Amniotic stem cell (primary cell): ENCODE measurements at places on chromosomes 2 and 18.
A peak's percentile ranks its signal among the peaks of the same experiment; 100 is the strongest.

- no peak for DNase-seq
Measured at GRCh38 chr2:46814160-46814961, 101.2 kb downstream of the MCFD2 start.

- DNase-seq, result no peak
Measured at GRCh38 chr2:101116348-101116747, 34.8 kb downstream of the TBC1D8 start.

GRCh38 chr2:33146102-33146501 lies 199.3 kb downstream of the LTBP1 start:
- DNase-seq, result no peak

- DNase-seq, result no peak
Measured at GRCh38 chr2:59295524-59296162, 1054.5 kb upstream of the FANCL start.

DNA sequence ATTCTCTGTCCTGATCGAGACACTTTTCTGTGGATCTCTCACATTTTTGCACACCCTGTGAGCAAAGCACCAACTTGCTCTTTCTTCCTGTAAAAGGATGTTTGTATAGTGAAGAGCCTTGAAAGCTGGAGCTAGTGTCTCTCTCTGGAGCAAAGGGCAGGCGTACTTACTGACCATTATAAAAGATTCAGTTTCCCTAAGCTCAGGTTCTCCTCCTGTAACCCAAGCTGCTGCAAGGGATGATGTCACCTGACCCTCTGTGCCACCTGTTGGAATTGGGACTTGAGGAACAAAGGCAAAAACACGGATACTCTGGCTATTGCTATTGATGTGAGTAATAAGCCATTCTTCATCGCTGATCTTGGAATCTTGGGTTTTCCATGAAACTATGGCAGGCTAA lies 52.6 kb upstream of the NEMP2 start:
- no peak for DNase-seq

- no peak for DNase-seq
Measured at GRCh38 chr2:127313406-127313805, 19.5 kb upstream of the ERCC3 start.

- no peak for DNase-seq
Measured at GRCh38 chr2:231966886-231967285, 5.4 kb downstream of the DIS3L2 start.

DNA sequence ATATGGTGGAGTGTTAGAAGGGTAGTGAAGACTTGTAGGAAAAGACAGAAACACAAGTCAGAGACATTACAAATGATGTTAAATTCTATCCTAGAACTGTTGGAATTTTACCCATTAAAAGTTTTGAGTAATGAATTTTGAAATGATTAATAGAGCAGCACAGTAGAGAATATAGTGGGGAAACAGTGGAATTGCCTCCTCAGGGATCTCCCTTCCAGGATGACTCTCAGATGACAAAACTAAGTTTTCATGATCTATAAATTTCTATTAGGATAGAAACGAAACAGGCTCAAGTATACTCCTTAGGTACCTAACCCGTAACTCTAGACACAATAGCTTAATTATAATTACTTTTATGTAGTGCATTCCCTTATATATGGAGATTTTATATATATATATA lies 86.7 kb downstream of the DPP4 start:
- DNase-seq, result no peak

DNA sequence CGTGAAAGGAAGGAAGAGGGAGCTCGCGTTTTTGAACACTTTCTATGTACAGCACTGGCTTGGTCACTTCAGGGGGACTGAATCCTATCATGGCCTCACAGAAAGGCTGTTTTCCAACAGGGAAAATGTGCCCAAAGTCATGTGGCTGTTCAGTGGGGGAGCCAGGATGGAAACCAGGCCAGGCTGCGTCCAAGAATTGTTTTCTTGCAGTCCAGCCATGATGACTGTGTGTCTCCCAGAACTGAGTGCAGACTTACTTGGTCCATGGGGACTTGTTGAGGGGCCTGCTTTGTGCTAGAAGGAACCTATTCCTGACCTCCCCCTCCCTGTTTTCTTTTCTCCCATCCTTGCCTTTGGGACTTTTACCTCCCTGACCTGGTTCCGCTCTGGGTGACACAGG lies 46.9 kb downstream of the EMILIN2 start:
- DNase-seq, result no peak

DNA sequence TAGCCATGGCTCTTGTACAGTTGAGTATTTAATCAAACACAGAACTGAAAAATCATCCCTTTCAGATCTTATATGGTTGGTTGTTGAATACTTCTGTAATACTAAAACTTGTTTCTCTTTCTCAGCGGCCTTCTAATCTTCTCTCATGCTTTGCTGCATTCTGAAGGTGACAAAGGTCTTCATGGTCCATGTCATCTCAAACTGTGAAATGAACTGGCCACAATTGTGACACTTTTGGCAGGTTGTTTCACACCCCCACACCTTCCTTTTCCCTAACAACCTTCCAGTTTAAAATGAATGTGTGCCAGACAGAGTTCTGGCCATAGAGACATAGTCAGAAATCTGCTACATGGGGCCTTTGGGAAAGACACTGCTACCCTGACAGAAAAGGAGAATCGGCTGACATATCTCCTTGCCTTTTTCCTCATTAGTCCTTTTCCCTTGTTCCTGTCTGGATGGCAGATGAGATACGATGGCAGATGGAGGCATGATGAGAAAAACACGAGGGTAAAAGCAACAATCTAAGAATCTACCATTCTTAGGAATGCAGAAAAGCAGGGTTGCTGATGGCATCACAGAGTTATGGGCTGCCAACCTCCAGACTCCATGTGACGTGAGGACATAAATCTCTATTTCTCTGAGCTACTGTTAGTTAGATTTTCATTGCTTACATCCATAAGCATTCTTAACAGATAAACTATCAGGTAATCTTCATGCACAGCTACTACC lies 106.5 kb downstream of the PIGN start:
- DNase-seq, result no peak

- no peak for DNase-seq
Measured at GRCh38 chr2:42084231-42084671, 36.4 kb downstream of the PKDCC start.

- DNase-seq, result no peak
Measured at GRCh38 chr2:150204451-150204850, 283.0 kb downstream of the RND3 start.

- no peak for DNase-seq
Measured at GRCh38 chr18:59340312-59340711, 18.8 kb downstream of the LMAN1 start.

DNA sequence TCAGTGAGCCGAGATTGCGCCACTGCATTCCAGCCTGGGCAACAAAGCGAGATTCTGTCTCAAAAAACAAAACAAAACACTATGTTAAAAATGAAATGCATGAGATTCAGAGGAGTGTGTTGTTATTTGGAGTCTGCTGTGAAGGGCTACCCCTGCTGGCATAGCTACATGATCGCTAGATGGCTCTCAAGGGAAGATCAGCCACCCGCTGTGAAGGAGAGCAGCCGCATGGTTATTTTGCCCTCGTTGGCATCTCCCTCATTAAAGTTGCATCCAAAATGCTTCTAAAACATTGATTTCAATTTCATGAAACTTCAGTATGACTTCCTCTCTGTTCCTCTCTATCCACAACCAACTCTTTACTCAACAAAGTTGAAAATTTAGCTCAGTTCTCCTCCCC lies 54.8 kb upstream of the NDUFV2 start:
- no peak for DNase-seq

GRCh38 chr18:43800584-43800983 lies 523.3 kb upstream of the SYT4 start:
- no peak for DNase-seq

GRCh38 chr2:58620896-58621295 lies 379.8 kb upstream of the FANCL start:
- no peak for DNase-seq

- no peak for DNase-seq
Measured at GRCh38 chr2:160073284-160073888, 11.0 kb upstream of the PLA2R1 start.

DNA sequence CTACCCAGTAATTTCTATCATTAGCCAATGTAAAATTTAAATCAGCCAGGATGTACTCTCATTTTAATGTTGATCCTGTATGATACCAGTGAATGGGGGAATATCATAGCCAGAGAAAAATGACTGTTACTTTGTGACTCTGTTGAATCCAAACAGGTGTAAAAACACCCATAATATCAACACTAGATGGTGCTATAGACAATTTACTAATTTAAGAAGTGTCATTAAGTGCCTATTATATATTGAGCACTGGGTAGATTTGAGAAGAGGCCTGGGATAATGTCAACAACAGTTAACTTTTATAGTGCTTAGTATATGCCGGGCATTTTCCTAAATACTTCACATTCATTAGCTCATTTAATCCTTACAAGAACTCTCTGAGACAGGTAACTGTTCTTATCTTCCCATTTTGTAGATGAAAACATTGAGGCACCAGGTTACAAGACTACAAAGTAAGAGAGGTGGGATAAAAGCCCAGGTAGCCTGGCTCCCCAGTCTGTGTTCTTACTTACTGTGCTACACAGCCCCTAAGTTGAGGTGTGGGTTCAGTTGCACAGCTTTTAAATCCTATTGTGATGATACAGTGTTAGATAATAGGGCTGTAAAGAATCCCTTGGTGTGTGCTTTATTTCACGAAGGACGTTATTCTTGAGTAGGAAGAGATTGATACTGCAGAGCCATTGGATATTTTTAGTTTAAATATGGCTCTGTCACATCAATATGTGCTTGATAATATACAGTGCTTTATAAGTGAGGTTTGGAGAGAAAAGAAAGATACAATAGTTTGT lies 325.5 kb downstream of the AGPS start:
- no peak for DNase-seq

DNA sequence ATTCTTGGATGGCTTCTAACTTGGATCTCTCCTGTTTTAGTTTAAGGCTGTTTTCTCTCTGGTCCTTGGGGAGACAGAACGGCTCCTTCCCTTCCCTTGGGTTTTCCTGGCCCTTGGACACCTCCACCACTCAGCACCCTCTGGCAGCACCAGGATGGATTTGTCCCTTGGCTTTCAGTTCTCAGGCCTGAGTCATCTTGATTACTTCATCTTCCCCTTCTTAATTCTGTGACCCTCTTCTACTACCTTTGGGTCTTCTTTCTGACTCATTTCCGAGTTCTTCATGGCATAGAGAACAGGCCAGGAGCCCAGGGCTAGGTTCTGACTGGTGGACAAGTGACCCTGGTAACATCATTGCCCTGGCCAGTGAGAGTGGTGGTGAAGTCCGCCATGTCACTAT lies 14.9 kb downstream of the IGFBP2 start:
- DNase-seq, result no peak

DNA sequence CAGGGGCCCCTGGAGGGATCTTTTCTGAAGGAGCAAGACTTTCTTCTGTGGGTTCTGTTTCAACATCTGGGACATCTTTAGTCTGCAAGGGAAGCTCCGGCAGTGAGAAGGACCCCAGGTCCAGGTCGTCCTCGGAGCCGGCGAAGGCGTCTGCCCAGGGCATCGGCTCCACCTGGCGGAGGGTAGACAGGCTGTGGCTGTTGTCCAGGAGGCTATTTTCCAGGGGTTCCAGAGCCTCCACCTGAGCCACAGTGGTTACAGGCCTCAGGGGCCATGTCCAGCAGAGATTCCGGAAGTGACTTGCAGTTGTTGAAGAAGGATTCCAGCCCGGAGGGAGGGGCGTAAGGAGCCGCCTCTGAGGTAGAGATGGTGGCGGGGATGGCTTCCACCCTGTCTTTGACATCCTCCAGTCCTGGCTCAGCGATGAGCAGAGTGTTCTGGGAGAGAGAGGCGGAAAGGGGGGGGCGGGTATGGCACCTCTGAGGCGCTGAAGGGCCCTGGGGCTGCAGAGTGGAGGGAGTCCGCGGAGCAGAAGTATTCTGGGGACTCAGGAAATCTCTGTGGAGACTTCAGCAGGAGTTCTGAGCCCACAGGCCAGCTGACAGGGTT lies 891.3 kb upstream of the LRRTM1 start:
- DNase-seq, result no peak

- no peak for DNase-seq
Measured at GRCh38 chr2:154707994-154708575, 9.6 kb downstream of the KCNJ3 start.

DNA sequence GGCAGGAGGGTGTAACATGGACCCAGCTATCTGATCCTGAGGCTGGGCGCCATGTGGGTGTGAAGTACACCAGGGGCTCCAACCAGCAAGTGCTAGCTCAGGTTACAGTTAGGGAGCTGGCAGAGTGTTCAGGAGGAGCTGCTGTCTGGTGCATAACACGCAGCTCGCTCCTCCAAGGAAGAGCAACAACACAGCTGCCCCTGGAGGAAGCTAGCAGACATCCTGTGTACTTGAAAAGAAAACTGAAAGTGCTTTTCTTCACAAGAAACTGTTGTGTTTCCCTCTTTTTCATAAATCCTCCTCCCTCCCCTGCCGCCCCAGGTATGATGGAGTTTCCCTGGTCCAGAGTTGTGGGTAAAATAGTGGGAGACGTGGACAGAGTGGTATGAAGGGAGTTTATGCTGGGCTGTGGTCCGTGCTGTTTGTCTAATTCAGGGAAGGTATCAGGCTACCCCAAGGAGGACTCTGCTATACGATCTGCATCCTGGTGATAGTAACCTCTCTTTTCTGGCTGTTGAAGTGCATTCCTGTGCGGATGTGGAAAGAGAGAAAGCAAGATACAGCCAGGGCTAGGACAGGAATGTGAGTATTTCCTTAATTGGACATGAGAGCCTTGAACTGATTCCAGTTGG lies 6.1 kb upstream of the LBH start:
- no peak for DNase-seq

- DNase-seq, result peak; percentile 30
Measured at GRCh38 chr2:211085056-211085680, 528.8 kb downstream of the CPS1 start.

GRCh38 chr2:46530639-46531038 lies 51.3 kb downstream of the TMEM247 start:
- DNase-seq, result no peak

DNA sequence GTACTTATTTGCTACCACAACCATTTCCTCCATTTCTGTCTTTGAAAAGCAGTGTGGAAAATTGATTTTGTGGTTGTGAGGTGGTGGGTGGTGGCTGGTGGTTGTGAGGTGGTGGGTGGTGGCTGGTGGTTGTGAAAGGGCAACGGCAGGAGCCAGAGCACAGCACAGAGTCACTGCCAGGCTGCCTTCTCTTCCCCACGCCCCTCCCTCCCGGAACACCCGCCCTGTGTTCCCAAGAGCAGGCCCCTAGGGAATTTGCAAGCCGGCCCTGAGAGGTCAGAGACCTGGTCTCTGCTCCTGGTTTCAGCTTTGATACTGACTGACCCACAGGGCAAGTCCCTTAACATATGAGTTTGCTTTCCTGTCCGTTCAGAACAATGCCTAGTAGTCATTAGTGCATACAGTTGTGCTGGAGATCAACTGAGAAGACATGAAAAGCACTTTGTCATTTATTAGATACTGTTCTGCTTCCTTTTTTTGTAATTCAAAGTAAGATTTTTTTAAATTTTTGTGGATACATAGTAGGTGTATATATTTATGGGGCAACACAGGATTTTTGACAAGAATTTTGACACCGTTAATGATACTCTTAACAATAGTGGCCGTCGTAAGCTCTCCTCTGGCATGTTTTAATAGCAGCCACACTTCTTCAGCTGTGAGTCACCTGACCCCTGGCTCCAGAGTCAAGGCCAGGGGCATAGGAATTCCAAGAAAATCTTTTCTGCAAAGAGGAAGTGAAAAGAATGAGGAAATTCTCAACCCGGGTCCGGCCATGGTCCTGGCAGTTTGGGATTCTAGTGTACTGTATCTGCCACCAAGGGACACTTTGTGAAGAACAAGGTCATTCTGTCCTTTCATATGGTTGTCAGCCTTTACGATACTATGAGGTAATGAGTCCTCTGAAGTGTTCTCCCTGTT lies 53.2 kb downstream of the ITGA6 start:
- no peak for DNase-seq
